ENCODE measurements at places on chromosomes 12 and 14.

GRCh38 chr14:106844608-106845285 is 1318.4 kb downstream of the TMEM121 start:
- DNase-seq: no peak

DNA sequence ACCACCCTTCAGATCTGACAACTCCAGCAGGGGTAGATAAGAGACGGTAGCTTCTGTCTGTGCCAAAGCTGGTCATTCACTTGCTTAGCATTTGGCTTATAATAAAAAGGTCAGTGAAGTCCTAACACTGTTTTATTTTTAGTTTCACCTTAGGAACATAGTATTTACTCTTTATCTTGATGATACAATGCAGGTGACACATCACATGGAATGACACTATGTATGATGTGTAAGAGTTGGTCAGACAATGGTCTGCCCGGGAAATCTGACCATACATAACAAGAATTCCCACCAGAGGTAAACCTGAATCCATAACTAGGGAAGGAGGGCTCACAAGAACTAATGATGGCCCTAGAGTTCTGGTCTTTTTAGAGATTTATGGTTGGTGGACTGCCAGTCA is 66.6 kb downstream of the IFNG start:
- DNase-seq: no peak

DNA sequence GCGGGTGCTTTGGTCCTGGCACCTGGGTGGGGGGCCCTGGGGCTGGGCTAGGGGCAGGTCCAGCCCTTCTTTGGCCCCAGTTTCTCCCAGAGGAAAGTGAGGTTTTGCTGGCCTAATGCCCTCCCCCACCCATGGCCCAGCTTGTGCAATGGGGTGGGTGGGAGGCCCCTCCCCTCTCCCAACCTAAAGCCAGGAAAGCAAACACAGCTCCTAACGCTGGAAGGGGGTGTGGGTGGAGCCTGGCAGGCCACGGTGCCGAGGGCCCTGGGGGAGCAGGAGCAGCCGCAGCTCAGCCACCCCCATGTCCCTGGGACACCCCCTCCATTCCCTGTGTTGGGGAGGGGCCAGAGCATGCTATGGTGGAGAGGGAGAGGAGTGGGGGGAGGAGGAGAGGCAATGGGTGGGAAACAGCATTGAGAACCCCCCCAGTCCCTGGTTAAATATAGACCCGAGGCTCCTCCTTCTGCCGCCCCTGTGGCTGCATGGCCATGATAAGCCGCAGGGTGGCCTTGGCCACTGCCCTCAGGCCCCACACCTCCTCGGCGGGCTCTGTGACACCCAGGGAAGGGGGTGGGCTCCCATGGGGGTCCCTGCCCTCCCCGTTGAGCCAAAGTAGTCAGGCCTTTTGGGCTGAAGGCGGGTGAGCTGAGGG is 4.7 kb downstream of the EXOC3L4 start:
- DNase-seq: no peak

DNA sequence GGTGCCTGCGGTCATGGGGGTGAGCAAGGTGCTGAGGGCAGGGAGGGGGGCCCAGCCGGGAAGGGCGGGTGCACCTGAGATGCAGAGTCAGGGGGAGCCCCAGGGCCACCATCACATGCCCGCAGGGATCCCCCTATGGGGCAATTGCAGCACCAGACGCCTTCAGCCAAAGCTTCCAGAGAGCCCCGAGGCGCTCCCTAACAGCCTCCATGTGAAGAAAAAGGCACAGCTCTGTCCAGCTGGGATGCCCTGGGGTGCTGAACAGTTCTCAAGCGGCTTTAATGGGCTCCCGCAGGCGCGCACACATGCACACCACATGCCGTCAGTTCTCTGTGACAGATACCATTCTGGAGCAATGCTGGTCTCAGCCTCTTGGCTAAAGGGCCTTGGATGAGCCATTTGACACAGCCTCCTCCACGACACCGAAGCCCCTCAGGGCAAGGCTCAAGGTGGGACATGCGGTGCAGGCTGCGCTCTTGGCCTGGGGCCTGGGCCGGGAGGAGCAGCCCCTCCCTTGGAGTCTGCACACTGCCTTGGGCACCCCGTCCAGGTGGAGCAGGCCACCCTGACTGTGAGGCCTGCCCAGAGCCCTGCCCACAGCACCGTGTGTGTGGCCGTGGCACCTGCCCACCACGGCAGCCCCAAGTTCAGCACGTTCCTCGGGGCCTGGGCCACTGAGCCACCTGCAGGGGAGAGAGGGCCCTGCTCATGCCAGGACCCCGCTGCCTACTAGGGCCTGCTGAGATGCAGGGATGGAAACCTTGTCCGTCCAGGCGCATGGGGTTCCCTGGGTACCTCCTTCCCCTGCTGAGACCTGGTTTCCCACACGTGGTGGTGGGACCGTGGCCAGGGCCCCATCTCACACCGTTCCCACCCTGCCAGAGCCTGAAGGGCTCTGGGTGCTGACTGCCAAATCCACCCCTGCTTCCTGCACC is 7.7 kb downstream of the XRCC3 start:
- no peak for DNase-seq

DNA sequence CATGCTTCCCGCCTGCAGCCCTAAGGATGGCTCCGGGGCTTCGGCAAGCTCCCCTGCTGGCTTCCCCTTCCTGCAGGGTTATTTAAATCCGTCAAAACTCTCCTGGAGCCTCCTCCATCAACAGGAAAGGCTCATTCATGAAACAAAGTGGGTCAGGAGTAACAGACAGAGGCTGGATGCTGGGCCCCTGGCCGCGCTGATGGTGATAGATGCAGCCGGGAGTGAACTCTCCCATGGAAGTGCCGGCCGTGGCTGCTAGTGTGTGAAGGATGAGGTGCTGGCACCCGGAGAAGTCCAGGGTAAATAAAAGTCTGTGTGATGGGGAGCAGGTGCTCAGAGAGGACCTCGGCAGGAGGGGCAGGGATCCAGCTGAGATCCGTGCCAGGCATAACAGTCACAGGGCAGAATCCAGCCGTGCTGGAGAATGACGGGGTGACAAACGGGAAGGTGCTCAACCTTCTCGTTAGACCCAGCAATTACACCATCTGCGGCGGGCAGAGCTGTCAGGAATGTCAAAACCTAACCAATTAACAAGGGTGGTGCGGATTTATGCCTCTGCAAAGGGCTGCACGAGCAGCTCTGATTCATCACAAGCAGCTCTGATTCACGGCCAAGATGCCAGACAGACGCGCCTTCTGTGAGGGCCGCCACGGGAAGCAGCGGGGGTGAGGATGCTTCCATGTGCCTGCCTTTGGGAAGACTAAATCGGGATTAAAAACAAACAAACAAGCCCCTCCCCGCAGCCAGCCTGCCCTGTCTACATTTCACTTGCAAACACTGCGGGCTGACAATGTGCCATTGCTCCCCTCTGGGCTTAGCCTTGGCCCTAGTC is 55.6 kb downstream of the SYNE3 start:
- no peak for DNase-seq

DNA sequence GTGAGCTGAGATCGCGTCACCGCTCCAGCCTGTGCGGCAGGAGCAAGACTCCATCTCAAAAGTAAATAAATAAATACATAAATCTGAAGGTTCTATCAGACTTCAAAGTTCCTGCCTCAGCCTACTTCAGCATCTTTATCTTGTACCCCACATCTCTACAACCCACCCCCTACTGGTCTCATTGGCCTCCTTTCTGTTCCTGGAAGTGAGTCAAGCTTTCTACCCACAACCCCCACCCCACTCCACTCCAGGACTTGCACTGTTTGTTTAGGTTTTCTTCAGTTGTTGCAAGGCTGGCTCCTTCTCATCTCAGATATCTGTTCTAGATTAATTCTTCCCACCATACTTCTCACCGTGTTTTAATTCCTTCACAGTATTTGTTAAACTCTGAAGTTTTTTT is 714 bp upstream of the PSMC6 start:
- DNase-seq: peak; percentile 17

- DNase-seq: no peak
Observed at GRCh38 chr14:103507751-103508150, 14.9 kb downstream of the CKB start.

DNA sequence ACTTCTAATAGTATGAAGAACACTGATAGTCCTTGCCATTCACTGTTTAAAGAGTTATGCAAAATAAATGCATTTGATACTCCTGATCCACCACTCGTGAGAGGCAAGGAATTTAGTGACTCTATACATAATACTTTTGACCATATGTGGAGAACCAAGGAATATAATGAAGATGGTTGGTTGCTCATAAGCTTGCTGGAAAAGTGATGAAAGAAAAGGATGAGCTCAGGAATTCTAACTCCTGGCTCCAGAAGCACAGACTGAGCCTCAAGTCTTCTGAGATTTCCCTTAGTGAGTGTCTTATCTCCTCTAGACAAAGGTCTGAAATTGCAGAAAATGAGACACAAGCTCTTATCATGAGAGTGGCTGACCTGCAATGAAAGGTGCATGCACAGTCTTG is 57.1 kb upstream of the KRAS start:
- DNase-seq: no peak

DNA sequence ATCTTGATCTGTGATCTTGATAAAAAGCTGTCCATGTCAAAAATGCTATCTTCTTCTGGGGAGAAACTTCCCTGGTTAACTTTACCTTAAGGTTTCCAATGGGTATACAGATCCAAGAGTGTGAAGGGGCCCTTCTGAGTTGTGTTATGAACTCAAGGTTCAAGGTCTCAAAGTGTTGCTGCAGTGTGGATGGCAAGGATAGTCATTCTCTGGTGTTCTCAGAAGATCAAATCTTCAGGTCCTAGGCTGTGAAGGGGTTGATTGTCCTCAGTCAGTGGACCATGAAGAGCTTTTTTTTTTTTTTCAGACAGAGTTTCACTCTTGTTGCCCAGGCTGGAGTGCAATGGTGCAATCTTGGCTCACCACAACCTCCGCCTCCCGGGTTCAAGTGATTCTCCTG is 114.4 kb downstream of the SPTSSA start:
- no peak for DNase-seq

GRCh38 chr14:72965249-72965648 is 39.0 kb downstream of the DCAF4 start:
- DNase-seq: no peak

DNA sequence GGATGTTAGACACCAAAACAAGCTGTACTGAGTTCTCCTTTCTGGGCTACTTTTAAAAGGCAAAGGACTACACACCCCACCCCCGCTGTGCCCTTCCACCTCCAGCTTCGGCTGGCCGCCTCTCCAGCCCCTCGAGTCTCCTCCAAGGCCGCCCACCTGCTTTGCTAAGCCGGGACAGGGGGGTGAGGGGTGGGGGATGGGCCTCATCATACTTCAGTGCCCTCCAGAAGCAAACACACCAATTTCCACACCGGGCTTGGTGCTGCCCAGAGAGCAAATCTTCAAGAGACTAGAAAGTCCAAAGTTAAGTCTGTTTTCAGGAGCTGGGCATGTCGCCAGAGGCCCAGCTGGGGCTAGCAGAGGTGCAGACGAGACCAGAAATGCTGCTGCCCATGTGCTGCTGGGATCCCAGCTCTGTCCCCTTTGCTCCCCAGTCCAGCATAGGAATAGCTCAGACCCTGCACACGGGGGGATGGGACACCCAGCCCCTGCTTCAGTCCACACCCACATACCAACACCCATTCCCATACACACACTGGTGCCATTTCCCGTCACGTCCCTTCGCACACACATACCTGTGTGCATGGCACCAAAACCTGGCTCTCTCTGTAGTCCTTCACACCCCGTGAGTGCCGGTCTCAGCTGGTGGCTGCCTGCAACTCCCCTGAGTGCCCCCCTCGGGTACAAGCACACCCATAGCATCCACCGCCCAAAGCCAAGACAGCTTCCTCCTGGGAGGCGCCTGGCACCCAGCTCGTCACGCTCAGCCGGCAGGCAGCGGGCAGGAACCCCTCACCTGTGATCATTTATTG is 1.0 kb downstream of the SLC6A12 start:
- peak; percentile 68 for DNase-seq

DNA sequence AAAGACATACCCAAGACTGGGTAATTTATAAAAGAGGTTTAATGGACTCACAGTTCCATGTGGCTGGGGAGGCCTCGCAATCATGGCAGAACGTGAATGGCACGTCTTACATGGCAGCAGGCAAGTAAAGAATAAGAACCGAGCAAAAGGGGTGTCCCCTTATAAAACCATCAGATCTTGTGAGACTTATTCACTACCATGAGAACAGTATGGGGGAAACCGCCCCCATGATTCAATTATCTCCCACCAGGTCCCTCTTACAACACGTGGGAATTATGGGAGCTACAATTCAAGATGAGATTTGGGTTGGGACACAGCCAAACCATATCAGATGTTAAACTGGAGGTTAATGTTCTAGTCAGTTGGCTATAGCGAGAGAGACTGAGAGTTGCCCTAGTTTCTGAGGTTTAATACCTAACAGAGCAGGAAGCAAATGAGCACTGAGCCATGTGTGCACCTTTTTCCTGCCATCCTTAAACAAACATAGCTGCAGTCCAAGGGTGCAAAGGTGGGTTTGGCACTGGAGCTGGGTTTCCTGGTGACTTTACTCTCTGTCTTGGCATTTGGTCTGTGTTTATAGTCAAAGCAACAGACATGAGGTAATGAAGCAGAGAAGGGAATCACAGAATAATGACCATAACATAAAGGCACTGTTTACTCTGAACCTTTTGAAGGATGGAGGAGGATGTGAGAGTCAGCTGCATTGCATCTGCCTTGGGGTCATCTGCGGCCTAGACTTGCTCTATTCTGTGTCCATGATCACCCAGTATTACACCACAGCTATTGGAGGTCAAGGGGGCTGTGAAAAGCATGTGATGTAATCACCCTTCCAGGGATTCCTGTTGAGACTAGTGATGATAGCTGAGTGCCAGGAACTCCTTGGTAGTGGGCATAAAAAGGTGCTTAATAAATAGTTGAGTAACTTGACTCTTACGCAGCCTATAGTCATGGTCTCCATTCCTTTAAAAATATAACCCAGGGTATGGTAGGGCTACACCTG is 83.6 kb upstream of the USP44 start:
- peak; percentile 35 for DNase-seq

GRCh38 chr14:92679246-92679645 is 69.2 kb downstream of the LGMN start:
- DNase-seq: no peak
